ENCODE measurements at places on chromosomes 4 and X.

- no peak for DNase-seq
Observed at GRCh38 chr4:87192145-87192919, 28.1 kb downstream of the KLHL8 start.

DNA sequence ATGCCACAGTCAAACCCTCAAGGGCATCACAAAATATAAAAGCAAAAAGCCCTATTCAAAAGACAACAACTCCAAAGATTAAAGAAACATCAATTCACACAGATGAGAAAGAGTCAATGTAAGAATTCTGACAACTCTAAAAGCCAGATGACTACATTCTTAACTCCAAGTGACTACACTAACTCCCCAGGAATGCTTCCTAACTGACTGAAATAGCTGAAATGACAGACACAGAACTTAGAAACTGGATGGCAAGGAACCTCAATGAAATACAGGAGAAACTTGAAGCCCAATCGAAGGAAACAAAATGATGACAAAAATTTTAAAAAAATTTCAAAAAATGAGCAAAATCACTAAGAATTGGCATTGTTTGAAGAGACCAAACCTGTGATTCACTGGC, 1047.6 kb upstream of the PCDH10 start:
- DNase-seq, result no peak

DNA sequence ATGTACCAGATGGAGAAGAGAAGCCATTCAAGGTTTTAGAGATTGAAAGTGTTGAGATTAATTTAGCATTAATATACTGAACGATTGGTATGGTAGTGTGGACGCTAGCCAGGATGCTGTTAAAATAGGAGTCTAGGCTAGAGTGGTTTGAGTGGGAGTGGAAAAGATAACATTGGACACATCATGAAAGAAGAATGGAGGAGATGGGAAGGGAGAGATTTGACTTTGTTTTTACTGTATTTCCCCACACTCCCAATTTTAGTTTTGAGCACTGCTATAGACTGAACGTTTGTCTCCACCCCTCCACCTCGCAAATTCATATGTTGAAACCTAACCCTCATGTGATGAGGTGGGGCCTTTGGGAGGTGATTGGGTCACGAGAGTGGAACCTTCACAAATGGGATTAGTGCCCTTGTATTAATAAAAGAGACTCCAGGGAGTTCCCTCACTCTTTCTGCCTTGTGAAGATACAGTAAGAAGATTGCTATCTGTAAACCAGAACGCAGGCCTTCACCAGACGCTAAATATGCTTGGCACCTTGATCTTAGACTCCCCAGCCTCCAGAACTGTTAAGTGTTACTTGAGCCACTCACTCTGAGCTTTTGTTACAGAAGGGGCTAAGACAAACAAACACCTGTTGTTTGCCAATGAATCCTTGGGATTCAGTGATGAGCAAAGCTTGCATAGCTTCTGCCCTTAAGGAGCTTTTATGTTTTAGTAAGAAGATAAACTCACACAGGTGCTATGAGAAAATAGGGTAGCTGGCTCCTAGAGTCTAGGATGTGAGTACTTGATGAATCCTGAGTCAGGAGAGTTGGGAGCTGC, 25.8 kb downstream of the USP9X start:
- DNase-seq, result no peak

DNA sequence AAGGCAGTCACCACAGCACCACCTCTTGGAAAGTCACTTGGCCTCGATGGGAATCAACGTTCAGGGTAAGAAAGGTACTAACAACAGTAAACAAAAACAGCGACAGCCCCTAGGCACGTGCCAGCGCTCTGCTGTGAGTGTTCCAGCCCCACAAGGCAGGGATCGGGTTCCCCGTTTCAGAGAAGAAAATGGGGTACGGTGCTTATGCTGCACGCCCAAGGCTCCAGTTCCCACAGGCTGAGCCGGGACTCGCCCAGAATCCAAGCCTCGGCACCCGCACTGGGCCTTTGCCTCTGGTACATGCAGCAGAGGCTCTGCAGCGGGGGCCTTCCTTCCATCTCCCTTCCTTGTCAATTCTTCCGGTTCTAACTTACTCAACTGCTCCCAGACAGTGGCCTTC, 37.3 kb downstream of the WDR1 start:
- no peak for DNase-seq

DNA sequence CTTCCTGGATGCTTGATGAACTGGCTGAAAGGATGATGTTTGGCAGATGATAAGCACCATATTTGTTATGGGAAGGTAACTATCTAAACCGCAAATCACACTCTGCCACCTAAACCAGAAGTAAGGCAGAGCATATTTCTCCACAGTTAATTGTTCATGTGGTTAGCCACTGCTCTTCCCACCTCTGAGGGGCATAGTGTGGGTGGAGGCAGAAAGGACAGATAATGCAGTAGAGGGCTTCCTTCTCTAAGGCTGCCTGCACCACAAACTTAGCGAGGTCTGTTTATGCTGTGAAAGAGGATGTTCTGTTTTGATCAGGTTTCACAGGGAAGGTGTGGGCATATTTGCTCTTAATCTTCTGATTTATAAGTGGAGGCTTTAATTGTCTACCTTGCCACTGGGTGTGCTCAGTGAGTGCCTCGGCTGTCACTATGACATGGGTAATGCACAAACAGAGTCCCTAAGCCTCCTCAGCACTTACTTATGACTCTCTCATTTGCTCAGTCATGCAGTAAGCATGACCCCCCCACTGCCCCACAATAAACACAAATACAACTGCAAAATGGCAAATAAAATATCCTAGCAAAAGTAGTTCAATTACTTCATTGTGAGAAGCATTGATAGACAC, 401.0 kb downstream of the TMA16 start:
- DNase-seq, result no peak

DNA sequence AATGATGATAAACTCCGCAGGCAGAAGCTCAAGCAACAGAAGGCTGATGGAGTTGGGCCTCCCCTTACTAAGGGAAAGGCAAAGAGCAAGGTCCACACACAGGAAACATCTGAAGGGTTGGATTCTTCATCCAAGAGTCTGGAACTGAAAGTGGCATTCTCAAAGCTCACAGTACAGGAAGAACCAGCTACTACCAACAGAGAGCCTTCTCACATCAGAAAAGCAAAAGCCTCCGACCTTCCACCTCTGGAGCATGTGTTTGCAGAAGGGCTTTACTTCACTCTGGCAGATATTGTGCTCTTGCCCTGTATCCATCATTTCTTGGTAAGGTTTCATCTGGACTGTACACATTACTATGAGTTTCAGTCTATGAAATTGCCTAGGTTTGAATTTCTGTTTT, 10.6 kb downstream of the GSTCD start:
- DNase-seq, result no peak

DNA sequence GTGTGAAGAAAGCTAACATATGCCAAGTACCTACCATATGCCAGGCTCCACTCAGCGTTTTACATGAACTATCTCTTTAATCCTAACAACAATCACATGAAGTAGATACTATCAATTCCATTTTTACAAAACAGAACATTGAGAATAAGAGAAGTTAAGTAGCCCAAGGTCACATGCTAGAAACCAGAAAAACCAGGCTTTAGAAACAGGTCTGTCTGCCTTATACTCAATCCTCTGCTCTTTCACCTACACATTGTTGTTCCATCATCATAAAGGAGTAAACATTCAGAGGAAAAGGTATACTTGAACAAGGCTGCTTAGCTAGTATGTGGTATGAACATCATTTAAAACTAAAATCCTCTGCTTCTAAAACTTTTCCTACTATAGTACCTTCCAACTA, 42.1 kb downstream of the WDFY3 start:
- DNase-seq, result no peak

GRCh38 chrX:19725641-19726040, 161.8 kb downstream of the SH3KBP1 start:
- no peak for DNase-seq

- no peak for DNase-seq
Observed at GRCh38 chrX:122943918-122944317, 240.2 kb upstream of the GRIA3 start.

DNA sequence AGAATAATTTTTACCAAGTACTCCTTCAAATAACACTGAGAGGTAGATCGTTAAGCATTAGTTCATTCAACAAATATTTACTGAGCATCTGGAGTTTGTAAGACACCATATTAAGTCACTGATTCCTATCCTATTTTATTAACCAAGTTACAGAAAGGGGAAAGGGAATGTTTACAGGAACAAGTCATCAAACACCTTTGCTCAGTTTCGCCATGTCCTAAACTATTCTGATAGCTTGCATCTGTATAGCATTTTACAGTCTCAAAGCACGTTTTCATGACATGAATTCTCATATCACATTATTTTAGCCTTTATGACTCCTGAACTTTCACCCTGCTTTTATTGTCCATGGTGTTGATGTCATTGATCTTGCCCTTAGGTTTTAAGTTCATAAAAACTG, 89.2 kb downstream of the AREG start:
- DNase-seq, result no peak

DNA sequence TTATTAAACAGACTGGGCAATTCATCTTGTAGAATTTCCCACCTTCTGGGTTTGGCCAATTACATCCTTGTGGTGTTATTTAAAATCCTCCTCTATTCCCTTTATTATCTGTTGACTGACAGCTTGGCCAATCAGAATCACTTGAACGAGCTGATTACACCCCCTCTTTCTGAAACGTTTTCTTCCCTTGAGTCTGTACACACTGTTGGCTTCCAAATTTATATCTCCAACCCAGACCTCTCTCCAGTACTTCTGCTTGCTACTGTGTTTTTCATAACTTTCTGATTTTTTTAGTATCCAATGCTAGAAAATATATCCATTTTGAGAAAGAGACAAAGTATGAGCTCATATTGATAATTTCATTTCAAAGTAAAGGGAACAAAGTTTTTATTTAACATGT, 14.8 kb downstream of the CD38 start:
- no peak for DNase-seq

DNA sequence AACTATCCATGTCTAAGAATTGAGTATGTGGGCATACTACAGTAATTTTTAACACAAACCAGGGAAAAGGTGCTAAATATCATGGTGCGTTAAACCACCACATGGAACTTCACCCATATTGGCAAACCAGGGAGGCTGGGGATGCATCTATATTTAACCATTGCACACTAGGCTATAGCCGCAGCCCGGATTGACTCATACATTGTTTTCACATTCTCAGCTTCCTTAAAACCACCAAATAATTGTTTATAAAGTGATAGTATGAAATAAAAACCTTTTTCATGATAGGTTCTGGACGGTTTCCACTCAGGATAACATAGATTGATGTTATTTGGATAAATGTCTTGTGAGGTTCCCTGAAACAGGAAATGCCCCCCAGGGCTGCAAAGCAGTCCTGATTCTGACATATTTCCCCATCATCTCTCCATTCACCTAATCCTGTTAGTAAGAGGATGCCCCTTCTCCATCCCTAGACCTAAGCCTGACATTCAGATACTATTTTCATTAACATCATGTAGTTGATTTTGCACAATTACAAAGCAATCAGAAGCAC, 7.9 kb downstream of the COL25A1 start:
- no peak for DNase-seq

- DNase-seq, result no peak
Observed at GRCh38 chr4:56803471-56803870, 18.0 kb downstream of the SPINK2 start.

GRCh38 chr4:110032603-110033002, 119.9 kb downstream of the EGF start:
- no peak for DNase-seq

DNA sequence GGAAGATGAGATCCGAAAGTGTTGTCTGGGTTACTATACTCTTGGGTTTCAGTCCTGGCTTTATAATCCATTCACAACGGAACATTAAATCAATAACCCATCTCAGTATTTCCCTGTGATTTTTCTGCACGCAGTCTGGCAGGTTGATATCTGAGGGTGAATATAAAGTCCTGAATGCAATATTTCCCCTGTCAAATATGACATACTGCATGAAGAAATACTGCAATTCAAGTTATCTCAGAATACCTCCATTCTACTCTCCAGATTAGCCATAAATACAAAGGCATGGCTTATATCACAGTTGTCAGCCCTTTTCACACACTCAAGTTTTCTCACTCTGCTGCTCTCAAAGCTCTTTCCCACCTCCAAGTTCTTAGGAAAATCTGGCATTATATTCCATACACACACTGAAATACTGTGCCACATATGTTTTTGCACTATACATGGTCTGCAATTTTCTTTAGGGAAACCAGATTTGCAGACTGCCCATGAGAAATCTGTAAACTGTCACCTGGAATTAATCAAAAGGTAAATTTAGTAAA, 64.7 kb downstream of the WDFY3 start:
- DNase-seq, result no peak

DNA sequence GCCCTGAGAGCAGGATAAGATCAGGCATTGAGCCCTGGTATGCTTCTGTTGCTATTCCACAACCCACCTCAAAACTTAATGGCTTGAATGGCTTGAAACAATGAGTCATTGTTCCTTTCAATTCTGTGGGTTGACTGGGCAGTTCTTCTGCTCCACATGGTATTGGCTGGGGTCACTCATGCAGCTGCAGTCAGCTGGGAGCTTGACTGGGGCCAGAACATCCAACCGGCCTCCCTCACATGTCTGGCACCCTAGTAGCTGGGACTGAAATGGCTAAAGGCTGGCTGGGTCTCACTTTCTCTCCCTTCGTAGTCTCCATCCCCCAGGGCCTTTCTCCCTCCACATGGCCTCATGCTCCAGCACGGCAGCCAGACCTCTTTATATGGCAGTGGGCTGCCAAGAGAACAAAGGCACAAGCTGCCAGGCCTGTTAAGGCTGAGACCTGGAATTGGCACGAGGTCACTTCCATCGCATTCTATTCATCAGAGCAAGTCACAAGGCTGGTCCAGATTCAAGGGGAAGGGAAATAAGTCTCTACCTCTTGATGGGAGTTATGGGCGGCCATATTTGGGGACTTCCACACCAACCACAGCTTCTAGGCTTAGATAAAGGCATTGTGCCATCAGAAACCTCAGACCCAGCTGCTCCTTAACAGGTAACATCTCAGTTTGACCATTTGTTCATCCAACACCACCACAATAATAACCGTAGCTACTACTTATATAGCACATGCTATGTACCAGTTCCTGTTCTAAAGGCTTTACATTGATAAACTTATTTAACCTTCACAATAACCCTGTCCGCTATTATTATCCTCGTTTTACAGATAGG, 159.7 kb upstream of the ATP6AP2 start:
- DNase-seq, result no peak

DNA sequence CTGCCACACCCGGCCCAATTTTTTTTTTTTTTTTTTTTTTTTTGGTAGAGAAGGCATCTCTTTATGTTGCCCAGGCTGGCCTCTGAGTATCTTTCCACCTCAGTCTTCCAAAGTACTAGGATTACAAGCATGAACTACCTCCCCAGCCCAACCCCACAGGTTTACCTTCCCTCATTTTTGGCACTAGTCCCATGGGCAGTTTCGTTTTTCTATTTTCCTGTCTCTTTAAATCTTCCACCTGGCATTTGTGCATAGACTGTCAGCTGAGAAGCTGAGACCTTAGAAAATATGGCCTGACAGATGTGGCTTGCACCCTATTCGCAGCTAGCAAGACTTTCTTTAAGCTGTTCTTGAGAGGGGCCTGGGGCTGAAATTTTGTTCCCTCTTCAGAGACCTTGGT, 27.9 kb downstream of the TNIP2 start:
- DNase-seq, result no peak

- no peak for DNase-seq
Observed at GRCh38 chr4:94290245-94290644, 52.4 kb downstream of the HPGDS start.
